ENCODE measurements at places on chromosomes 6 and 20.

DNA sequence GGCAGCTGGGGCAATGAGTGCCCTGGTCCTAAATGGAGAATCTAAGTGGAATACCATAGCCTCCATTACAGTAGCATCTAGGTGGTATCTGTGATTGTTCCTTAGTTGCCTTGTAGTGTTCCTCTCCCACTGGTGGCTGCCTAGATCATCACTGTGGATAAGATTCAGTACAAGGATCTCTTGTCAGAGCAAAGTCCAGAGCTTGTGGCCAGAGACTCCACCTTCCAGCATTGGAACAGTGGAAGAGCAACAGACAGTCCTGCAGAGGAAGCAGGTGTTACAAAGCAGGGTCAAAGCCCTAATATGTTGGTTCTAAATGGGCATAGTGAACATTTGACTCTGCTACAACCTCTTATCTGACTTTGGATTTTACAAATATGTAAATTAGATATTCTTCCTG lies 194.1 kb upstream of the GRIK2 start:
- no peak for DNase-seq

GRCh38 chr6:137122612-137123011 lies 50.8 kb downstream of the IL22RA2 start:
- DNase-seq = no peak

DNA sequence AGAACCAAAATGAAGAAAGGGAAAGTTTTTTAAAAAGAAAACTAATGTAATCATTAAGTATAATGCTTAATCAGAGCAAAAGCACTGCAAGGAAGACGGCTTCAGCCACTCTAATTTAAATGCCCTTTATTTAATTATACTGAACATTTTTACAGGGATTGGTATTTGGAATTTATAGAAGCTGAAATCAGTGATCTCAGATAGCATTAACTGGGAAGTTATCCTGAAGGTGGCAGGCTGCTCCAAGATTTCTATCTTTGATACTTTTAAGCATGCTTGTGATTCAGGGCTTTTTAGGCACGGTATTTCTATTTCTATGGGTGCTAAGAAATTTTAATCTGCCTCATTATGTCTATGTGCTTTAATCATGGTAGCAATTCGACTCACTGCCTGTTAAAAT lies 1.3 kb upstream of the NDUFAF4 start:
- DNase-seq = peak; percentile 14

- peak; percentile 86 for DNase-seq
Observed at GRCh38 chr6:33628401-33628964, 7.4 kb downstream of the ITPR3 start.

- DNase-seq = no peak
Observed at GRCh38 chr20:35626386-35627001, 10.9 kb downstream of the SPAG4 start.

- no peak for DNase-seq
Observed at GRCh38 chr20:9075264-9076095, 6.6 kb downstream of the PLCB4 start.

DNA sequence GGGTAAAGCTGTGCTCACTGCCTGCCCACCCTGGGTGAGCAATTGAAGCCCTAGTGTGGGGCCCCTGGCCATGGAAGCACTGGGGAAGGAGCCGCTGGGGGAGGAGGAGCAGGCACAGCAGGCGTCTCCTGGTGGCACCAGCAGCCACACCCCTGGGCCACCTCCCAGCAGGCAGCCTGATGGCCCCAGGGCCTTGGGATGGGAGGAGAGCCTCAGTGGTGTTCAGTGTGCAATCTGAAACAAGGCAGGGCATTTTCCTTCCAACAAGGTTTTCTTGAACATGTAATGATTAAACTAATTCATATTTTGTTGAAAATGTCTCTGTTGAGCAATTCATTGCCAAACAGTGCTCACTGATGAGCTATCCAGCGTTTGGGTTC lies 151.0 kb downstream of the ZDHHC14 start:
- DNase-seq = no peak

GRCh38 chr20:48783533-48784272 lies 44.1 kb downstream of the PREX1 start:
- peak; percentile 38 for DNase-seq

- no peak for DNase-seq
Observed at GRCh38 chr6:21050935-21051334, 516.7 kb downstream of the CDKAL1 start.

DNA sequence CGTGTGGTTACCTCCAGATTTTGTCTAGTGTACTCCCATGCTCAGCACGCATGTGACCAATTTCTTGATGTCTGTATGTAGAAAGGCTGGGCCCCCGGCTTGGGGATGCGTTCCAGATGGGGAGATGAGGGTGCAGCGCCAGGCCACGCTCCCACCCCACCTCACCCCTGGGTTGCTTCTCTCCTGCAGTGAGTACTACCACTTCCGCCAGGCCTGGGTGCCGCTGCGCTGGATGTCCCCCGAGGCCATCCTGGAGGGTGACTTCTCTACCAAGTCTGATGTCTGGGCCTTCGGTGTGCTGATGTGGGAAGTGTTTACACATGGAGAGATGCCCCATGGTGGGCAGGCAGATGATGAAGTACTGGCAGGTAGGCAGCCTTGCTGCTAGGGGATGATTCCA lies 11.5 kb upstream of the SRF start:
- DNase-seq = no peak

GRCh38 chr6:163427498-163428254 lies 13.2 kb downstream of the QKI start:
- no peak for DNase-seq

- no peak for DNase-seq
Observed at GRCh38 chr20:59120491-59120890, 43.1 kb upstream of the ZNF831 start.

DNA sequence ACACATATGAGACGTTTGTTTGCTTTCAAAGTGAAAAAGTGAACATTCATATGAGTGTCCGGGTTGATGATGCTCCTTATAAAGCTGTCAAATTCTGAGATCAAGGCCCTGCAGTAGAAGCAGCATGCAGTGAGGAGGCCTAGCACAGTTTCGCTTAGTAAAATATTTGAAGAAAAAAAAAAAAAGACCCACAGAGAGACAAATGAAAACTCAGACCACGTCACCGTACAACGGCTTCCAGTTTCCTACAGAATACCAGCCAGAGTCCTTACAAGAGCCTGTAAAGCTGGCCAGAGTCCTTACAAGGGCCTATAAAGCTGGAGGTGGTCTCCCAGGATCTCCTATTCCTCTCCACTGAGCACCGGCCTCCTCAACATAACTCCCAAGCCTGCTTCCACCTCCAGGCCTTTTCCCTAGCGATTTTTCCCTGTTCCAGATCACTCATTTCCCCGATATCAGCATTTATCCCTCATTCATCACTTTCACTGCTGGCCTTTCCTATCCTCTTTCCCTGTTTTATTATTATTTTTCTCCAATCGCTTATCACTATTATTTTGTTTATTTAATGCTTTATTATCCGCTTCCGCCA lies 1.5 kb upstream of the HMGN4 start:
- peak; percentile 78 for DNase-seq

All from RPMI8226 (cell line).